ENCODE measurements at places on chromosomes 3 and 15. TPM values are rescaled to one million over a fixed set of nuclear protein-coding genes. Genes with fewer than 3 reads are reported as not detected.

- H3K27me3 ChIP-seq: no peaks in the 10 kb centered on the region
- DNase-seq: no peak
- H3K4me3 ChIP-seq: no peak overlapping the region
- H3K4me1 ChIP-seq: no peaks in the 10 kb centered on the region
- no peak overlapping the region for H3K27ac ChIP-seq
- no peaks in the 10 kb centered on the region for H3K36me3 ChIP-seq
Measured at GRCh38 chr3:111846717-111847116, 12.3 kb upstream of the PHLDB2 start.

DNA sequence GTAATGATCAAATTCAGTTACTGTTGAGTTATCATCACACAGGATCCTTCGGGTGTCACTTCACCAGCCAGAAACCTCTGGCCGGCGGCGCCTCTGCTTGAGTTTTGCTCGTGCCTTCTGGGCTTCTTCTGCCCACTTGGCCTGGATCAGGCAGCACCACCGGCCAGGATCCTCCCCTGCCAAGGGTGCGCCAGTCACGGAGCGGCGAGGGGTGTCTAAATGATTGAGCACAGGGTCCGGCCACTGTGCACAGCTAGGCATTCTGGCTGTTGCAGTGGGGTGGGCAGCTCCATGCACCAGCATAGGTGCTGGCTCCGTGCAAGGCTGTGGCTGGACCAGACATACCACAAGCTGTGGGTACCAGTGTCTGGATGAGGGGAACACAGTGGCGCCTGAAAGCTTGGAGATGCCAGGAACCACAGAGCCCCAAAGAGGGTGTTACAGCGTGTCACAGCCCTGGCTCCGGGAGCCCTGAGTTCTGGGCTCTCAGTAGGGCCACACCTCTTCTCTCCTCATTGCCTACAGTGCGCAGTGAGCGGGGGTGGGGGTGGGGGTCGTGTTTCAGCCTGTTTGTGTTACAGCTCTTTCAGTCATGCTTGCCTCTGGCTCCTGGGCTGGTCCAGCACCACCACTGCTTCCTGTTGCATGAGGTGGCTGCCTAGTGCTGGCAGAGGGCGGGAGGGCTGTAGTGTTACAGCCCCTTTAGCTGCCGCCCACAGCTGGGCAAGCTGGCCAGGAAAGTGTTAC, 169.4 kb downstream of the FNDC3B start:
- no peaks in the 10 kb centered on the region for H3K4me1 ChIP-seq
- H3K27me3 ChIP-seq: no peaks in the 10 kb centered on the region
- DNase-seq: no peak
- no peak overlapping the region for H3K27ac ChIP-seq
- no peak overlapping the region for H3K4me3 ChIP-seq

DNA sequence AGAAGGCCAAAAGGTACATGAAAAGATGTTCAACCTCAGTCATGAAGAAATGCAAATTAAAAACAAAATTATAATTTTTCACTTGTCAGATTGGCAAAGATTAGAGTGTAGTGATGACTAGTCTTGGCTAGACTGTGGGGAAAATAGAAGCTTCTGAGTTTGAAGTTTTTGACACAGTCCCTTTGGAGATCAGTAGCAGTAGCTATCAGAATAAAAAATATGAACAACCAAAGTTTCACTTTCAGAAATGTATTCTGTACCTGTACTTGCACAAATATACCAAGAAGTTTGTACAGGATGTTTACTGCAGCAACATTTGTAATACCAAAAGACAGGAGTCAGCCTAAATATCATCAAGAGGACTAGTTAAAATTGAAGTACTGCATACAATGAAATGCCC, 14.1 kb downstream of the ATP2C1 start:
- no peak overlapping the region for H3K4me3 ChIP-seq
- DNase-seq: no peak
- no peak overlapping the region for H3K27ac ChIP-seq
- no peaks in the 10 kb centered on the region for H3K27me3 ChIP-seq

DNA sequence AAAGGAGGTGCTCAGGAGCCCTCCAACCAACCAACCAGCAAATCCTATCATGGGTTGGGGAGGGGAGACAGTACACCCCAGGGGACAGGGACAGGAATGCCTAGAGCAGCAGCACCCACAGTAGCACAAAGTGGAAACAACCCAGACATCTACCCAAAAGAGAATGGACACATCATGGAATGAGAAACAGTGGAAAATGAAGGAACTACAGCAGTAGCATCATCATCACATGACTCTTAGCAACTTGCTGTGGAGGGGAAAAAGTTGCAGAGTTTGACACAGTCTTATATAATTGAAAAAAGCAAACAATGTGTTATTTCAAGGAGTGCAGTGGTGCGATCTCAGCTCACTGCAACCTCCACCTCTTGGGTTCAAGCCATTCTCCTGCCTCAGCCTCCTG, 11.0 kb downstream of the C3orf22 start:
- peak; percentile 2 for DNase-seq
- H3K36me3 ChIP-seq: no peaks in the 10 kb centered on the region
- H3K4me3 ChIP-seq: no peak overlapping the region
- no peak overlapping the region for H3K27ac ChIP-seq
- H3K27me3 ChIP-seq: no peaks in the 10 kb centered on the region
- no peaks in the 10 kb centered on the region for H3K4me1 ChIP-seq

- H3K4me3 ChIP-seq: peak overlapping the region; percentile 68
- no peak for DNase-seq
- H3K27ac ChIP-seq: peak overlapping the region; percentile 90
- H3K4me1 ChIP-seq: peaks cover 8% of the 10 kb centered on the region
- no peaks in the 10 kb centered on the region for H3K27me3 ChIP-seq
Measured at GRCh38 chr15:65611888-65612615, 1.1 kb upstream of the INTS14 start.

- H3K4me3 ChIP-seq: no peak overlapping the region
- H3K36me3 ChIP-seq: no peaks in the 10 kb centered on the region
- no peak for DNase-seq
- no peaks in the 10 kb centered on the region for H3K27me3 ChIP-seq
Measured at GRCh38 chr3:14481018-14481645, 59.0 kb downstream of the GRIP2 start.

GRCh38 chr3:30512576-30512975, 93.8 kb upstream of the TGFBR2 start:
- no peak overlapping the region for H3K4me3 ChIP-seq
- no peak for DNase-seq
- peak overlapping the region; percentile 46 for H3K27ac ChIP-seq
- H3K4me1 ChIP-seq: no peaks in the 10 kb centered on the region
- no peaks in the 10 kb centered on the region for H3K36me3 ChIP-seq
- H3K27me3 ChIP-seq: no peaks in the 10 kb centered on the region

DNA sequence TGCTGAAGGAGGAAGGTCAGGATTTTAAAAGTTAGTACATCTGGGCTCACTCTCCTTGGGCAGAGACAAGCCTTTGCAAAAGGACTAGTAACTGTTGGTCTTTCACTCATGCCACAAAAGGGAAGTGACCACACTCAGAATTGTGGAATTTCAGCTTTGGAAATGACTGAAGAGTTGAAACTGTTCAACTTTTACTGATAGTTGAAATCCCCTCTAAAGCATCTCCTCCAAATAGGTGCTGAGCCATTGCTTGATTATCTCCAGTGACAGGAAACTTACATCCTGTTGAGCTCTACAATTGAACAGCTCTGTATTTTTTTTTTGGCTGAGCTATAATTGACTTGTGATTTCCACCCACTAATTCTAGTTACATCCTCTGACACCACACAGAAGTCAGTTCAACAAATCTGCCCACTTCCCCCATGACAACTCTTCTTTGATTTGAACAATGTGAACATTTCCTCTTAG, 254.8 kb upstream of the TPRG1 start:
- no peaks in the 10 kb centered on the region for H3K36me3 ChIP-seq
- H3K27me3 ChIP-seq: no peaks in the 10 kb centered on the region
- no peak overlapping the region for H3K27ac ChIP-seq

DNA sequence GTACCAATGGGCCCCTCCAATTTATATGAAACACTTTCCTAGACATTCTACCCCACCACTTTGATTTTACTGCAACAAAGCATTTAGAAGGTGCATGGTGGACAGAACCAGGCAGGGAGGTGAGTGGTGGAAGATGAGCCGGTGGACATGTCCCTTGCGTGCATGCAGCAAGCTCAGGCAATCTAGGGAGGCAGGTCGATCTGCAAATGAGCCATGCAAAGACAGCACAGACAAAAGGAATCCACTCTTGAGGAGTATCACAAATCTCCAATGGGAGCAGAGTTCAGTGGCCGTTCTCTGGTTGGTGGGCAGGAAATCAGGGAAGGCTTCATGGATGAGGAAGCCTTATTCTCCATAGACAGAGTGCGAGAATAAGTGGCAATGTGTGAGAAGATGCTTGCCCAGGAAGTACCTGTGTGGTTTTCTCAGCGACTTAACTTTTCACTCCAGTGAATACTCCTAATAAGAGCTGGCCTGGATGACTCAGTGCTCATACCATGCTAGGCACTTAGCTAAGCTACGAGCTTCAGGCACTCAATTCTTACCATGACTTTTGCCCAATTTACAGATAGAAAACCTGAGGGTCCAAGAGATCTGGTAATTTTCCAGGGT, 152.5 kb downstream of the FOXP1 start:
- H3K27ac ChIP-seq: no peak overlapping the region
- no peak for DNase-seq
- H3K36me3 ChIP-seq: no peaks in the 10 kb centered on the region
- H3K4me3 ChIP-seq: no peak overlapping the region

- DNase-seq: no peak
- no peaks in the 10 kb centered on the region for H3K4me1 ChIP-seq
- no peak overlapping the region for H3K27ac ChIP-seq
- H3K27me3 ChIP-seq: no peaks in the 10 kb centered on the region
- H3K36me3 ChIP-seq: no peaks in the 10 kb centered on the region
Measured at GRCh38 chr3:125172346-125172745, 40.2 kb downstream of the SLC12A8 start.

- H3K27ac ChIP-seq: no peak overlapping the region
- H3K36me3 ChIP-seq: no peaks in the 10 kb centered on the region
Measured at GRCh38 chr15:42553554-42553953, 4.9 kb downstream of the HAUS2 start.

DNA sequence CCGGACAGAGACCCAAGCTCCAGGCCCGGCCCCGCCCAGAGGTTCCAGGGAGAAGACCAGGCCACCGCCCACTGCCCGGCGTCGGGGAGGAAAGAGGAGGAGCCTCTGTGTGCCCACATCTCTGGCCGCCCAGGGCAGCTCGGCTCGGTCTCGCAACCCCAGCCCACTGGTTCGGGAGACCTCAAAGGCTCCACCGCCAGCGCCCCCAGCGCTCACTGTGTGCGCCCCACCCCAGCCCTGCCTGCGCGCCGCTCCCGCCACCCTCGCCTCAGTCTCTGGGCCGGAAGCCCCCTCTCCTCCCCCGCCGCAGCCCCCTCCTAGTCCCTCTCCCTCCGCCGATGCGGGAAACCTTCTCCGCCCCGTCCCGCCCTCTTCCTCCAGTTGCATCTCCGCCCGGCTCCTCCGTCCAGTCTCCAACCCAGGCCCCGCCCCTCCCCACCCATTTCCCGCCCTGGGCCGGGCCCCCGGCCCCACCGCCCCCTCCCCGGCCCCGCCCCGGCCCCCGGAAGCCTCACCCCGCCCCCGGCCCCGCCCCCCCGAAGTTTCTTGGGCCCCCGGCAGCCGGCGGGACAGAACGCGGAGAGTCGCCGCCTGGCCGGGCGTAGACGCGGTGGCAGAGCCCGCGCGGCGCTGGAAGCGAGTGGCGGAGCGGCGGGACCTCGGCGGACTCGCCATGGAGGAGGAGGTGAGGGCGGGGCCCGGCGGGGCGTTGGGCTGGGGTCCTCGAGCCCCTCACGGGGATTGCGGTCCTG, at the start of gene PLEKHO2:
PLEKHO2 (plus strand) TSS at position 572 of the 752 bp plus-strand sequence; CDS start at position 674, 102 bp downstream.
- no peaks in the 10 kb centered on the region for H3K27me3 ChIP-seq
- H3K4me1 ChIP-seq: peaks cover 6% of the 10 kb centered on the region
- peak within 1 kb of the TSS; percentile 92 for H3K27ac ChIP-seq
- no peaks in the 10 kb centered on the region for H3K36me3 ChIP-seq
- peak within 1 kb of the TSS; percentile 87 for H3K4me3 ChIP-seq

GRCh38 chr15:101535170-101535902, 45.8 kb upstream of the PCSK6 start:
- no peaks in the 10 kb centered on the region for H3K36me3 ChIP-seq
- DNase-seq: no peak
- no peak overlapping the region for H3K27ac ChIP-seq
- H3K4me1 ChIP-seq: no peaks in the 10 kb centered on the region
- H3K27me3 ChIP-seq: no peaks in the 10 kb centered on the region

GRCh38 chr3:64134882-64135281, 90.4 kb downstream of the PRICKLE2 start:
- no peak overlapping the region for H3K27ac ChIP-seq
- H3K4me1 ChIP-seq: no peaks in the 10 kb centered on the region
- no peaks in the 10 kb centered on the region for H3K36me3 ChIP-seq

DNA sequence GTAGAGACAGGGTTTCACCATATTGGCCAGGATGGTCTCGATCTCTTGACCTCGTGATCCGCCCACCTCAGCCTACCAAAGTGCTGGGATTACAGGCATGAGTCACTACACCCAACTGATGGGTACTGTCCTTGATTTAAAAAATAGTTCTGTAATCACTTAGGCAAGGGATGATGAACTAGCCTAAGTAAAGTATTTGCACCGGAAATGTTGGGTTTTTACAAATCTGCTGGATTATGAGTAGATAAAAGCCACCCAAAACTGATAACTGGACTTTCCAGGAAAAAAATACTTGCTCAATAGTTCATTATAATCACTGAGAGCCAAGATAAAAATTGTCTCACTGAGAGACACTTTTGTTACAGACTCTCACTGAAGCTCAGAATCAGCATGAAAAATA, 218.0 kb downstream of the WNT5A start:
- no peak overlapping the region for H3K27ac ChIP-seq
- DNase-seq: no peak
- no peak overlapping the region for H3K4me3 ChIP-seq
- H3K4me1 ChIP-seq: no peaks in the 10 kb centered on the region
- H3K27me3 ChIP-seq: no peaks in the 10 kb centered on the region

GRCh38 chr3:152245498-152246170, 23.1 kb upstream of the MBNL1 start:
- no peak overlapping the region for H3K4me3 ChIP-seq
- H3K27me3 ChIP-seq: no peaks in the 10 kb centered on the region
- H3K4me1 ChIP-seq: no peaks in the 10 kb centered on the region
- no peak for DNase-seq

DNA sequence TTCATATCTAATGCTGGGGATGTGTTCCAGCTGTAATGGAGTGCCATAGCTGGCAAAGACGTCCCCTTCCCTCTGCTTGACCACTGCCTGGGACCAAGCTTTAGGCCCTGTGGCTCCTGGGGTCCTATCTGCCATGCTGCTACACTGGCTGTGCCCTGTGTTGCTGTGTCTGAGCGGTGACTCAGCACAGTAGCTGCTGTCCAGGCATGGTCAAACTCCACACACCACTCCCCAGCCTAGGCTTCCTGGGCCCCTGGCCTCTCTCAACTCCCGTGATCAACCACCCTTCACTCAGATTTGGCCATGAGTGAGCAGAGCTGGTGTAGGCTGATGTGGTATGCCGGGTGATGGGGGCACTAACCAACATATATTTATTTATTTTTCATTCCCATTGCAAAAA, 27.0 kb downstream of the EPHB1 start:
- H3K27ac ChIP-seq: no peak overlapping the region
- H3K4me1 ChIP-seq: no peaks in the 10 kb centered on the region
- no peaks in the 10 kb centered on the region for H3K36me3 ChIP-seq
- H3K27me3 ChIP-seq: no peaks in the 10 kb centered on the region

Gene TEX55
- total RNA-seq: not detected

Gene KNG1
- not detected for total RNA-seq

Gene TRPC1
- 20.5 TPM for total RNA-seq

Gene SLC6A1
- 5.0 TPM for total RNA-seq

Gene SI
- total RNA-seq: not detected

Gene CCDC39
- not detected for total RNA-seq

Gene IL20RB
- 2.6 TPM for total RNA-seq

Gene RYR3
- total RNA-seq: 36.6 TPM

Gene GPR62
- 8.2 TPM for total RNA-seq
